Osteocyte (in vitro differentiated cells): ENCODE measurements at places on chromosomes 13 and 19. TPM values are rescaled to one million over a fixed set of nuclear protein-coding genes. Genes with fewer than 3 reads are reported as not detected.

The ZNF416 gene
- total RNA-seq: 6.5 and 6.8 TPM in 2 replicates

The MAP3K10 gene
- total RNA-seq: 23.6 and 24.2 TPM in 2 replicates

The ZNF30 gene
- 3.9 and 6.2 TPM in 2 replicates for total RNA-seq

- no peak for DNase-seq
These were observed 437.2 kb downstream of the LIG4 start for GRCh38 chr13:107778094-107778493.

DNA sequence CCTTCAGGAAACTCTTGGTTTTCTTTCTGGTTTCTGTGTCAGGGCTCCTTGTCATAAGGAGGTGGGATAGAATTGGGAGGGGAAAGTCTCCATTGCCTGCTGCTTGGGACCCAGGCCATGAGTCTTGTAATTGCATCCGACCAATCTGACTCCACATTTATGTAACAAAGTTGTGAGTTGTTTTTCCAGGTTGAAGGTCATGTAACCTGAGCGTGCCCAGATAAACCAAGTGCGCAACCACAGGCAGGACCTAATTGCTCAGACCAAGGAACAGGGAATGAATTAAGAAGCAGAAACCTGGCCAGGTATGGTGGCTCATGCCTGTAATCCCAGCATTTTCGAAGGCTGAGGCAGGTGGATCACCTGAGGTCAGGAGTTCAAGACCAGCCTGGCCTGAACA, 17.8 kb downstream of the RASL11A start:
- DNase-seq: no peak

DNA sequence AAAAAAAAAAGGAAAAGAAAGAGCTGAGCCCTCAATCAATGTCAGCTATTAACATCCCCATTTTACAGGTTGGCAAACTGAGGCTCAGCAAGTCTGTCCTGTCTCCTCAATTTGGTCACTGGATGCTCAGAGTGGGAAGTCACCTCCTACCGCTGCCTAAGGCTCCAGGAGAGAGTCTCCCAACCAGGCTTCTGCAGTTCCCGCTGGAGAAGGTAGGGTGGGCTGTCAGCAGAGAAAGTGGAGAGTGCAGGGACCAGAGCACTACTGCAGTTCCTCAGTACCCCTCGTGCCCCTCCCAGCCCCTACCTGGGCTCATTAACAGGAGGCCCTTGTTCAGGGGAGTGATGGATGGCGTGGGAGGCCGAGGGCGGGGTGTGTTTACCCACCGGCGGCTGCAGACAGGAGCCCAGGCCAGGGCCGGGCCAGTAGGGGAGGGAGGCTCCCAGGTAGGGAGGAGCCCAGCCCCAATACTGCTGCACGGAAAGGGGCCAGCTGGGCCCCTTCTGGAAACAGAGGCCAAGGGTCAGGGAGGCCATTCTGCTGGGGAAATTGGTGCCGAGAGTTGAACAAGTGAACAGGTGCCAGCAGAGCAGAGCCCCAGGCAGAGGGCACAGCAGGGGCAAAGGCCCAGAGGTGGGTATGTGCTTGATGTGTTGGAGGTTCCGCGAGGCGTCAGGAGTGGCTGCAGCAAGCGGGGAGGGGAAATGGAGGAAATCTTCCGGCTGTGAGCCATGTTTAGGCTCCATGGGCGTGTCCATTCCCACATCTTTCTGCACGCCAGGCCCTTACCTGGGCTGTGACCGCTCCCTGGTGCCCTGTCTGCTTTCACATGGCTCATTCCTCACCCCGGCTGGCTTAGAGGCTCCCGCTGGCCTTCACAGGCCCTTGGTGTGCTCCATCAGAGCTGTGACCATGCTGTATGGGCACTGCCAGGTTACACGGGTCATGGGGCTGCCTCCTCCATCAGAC, 7.6 kb upstream of the COMP start:
- DNase-seq: no peak

DNA sequence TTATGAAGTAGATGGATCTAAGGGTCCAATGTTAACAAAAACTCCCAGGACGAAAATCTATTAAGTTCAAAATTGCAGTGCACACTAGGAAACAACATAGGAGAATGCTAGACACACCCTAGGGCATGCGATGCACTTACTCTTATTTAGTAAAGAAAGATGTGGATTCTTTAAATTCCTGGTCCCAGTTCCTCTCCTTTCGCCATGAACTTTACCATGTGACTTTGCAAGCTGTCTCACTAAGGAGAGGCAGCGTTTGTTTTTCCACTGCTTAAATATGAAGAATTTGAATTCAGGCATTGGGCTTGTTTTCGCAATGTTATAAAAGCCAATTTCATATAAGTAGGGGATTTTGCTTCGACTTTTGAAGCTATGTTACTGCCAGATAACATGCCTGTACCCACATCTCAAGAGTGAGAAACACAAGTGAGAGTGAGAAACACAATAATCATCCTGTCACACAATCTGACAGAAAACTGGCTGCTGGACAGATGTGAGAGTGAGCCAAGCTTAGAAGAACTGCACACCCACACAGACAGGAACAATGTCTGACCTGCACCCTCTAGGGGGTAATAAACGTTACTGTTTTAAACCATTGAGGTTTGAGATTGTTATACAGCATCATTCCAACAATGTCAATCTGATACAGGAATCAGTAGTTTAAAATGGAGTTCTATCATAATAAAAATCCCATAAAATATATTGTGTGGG, 1308.4 kb downstream of the SLITRK5 start:
- DNase-seq: no peak
